ENCODE measurements at places on chromosomes 12 and 14. TPM values are rescaled to one million over a fixed set of nuclear protein-coding genes. Genes with fewer than 3 reads are reported as not detected.

GRCh38 chr14:54529811-54530210, 20.1 kb downstream of the CGRRF1 start:
- H3K4me3 ChIP-seq: no peak overlapping the region
- peak overlapping the region; percentile 9 for H3K27ac ChIP-seq
- H3K36me3 ChIP-seq: peaks cover 10% of the 10 kb centered on the region
- H3K27me3 ChIP-seq: no peaks in the 10 kb centered on the region
- DNase-seq: no peak

GRCh38 chr12:2583091-2583497, 211.7 kb upstream of the FKBP4 start:
- H3K27ac ChIP-seq: peak overlapping the region; percentile 72
- peak; percentile 82 for DNase-seq
- peaks cover 26% of the 10 kb centered on the region for H3K4me1 ChIP-seq

Gene ANKRD33
- not detected for total RNA-seq

Gene A2M
- 195 TPM for total RNA-seq

Gene PAWR
- total RNA-seq: 22.1 TPM

Gene PZP
- total RNA-seq: not detected
